ENCODE measurements at places on chromosomes 11 and 22.

- DNase-seq = no peak
These were observed 10.7 kb downstream of the DENND5A start for GRCh38 chr11:9254416-9254815.

DNA sequence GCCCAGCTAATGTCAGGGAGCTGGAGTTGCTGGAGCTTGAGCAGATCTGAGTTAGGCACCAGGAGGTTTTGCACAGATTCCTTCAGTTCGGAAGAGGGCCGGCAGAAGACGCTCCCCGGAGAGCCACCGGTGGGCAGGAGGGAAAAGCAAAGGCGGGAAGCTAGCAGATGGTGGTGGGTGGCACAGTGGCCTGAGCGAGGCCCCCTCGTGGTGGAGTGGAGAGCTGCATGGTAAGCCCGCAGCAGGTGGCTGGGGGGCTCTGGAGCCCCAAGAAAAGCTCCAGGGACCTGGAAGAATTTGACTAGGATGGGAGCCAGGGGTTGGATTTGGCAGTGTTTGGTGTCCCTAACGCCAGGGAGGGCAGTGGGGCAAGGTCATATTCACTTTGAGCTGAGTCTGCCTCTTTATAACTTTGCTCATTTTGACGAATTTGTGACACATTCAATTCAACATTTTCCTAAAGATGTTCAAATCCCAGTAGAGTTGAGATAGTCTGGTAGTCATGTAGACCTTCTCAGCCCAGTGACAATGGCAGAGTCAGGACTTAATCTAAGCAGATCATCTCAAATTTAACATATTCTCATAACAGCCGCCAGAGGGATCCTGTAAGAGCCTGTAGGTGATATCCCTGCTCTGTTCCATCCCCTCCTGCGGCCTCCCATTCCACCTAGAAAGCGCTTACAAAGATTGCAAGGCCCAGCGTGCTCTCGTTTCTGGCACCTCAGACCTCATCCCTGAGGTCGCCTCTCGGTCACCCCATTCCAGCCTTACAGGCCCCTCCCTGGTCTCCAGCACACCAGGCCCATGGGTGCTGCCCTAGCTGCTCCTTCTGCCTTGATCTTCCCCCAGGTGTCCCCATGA lies 57.9 kb downstream of the TRIM29 start:
- DNase-seq = no peak

DNA sequence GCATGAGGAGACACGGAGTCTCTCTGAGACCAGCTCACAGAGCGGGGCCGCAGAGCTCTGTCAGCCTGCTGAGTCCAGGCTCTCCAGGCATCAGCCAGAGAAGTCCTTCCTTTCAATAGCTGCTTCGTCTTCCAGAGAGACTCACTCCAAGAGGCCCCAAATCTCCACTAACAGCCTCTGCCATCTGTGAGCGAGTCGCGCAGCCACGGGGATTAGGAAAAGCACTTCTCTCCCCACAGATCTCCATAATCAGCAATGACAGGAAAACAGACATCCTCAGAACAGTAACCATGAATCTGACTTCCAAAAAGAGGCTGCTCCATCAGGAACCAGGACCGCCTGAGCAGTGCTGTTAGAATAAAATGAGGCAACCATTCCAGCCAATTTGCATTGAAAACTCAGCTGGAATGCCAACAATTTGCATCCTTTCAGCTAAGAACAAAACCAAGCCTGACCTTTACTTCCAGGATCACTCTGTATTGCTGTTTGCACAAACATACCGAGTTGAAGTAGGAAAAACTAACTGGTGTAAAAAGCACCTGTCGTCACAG lies 65.4 kb downstream of the SMCO4 start:
- DNase-seq = no peak

GRCh38 chr11:1628506-1629325 lies 859 bp upstream of the KRTAP5-5 start:
- DNase-seq = peak; percentile 60

GRCh38 chr11:75823415-75823814 lies 8.4 kb downstream of the UVRAG start:
- DNase-seq = no peak

GRCh38 chr22:29917052-29917902 lies 34.3 kb downstream of the MTMR3 start:
- DNase-seq = no peak

DNA sequence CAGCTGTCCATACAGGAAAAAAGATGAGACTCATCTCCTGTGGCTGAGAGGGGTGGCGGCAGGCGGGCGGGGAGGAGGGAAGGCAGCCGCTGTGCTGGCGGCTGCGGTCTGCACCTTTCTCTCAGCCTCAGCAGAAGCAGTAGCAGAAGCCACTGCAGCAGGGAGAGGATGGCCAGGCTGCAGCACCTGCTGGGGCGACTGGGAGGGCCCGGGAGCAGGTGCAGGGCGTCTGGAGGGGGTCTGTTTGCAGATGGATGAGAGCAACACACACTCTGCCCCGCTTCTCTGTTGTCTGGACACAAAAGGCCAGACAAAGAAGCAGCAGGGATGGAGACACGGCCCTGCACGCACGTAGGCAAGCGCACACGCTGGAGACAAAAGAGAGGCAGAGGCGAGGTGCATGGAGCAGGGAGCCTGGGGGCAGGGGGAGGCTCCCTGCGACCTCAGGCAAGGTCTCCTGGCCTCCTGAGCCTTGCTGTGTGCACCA lies 9.3 kb upstream of the MIAT start:
- DNase-seq = no peak

DNA sequence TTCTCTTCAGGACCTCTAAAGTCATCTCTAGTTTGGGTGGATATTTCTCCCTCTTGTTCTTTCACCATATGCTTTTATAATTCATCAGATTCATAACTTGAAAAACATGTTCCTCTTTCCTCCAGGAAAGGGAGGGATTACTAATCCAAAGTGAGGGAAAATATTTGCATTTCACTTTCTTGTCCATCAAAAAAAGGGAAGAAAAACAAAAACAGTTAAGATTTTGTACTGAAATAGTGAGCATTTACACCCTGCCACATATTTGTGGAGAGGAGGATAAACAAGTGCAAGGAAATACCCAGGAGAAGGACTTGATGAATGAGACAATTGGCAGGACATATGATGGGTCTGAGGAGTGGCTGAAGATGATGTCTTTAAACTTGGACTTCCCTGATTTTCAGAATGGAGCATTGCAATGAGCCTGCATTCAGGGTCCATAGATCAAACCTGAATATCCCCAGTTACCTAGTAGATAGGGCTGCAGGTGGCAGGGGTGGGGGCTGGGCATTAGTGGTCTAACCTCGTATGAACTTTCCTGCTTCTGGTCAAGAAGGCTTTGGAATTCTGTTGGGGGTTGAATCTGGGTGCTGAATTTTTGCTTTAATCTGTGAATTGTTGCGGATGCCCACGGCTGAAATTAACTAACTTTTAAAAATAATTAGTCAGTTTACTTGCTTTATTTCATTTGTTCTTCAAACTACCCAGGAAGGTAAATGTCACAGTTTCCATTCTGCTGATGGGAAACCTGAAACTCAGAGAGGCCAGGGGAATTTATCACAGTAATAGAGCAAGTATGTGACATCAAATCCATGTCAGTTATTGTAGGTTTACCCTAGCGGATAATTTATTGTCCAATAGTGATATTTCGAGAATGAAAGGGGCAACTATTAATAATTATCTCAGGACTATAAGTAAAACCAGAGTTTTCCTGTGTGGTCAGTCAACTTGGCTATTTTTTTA lies 36.9 kb upstream of the TMEM123 start:
- DNase-seq = no peak

DNA sequence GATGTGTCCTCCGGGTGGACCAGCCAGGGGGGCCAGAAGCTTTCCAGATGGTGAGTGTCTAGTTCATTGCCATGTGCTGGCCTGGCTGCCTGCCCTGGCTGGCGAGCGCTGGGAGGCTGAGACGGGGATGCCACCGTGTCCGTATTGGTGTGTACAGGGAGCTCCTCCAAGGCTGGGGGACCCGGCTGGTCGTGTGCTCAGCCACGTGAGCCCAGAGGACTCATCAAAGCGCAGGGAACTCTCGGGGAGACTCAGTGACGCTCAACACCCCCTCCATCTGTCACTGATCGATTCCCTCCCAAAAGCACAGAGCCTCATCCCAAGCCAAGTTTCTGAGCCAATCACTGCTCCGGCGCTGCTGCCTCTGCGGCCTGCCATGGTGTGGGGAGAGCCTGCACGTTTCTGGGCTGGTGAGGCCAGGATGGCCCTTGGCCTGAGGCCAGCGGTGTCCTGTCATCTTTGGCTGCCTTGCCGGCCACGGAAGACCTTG lies 423.7 kb downstream of the SHANK2 start:
- peak; percentile 62 for DNase-seq

DNA sequence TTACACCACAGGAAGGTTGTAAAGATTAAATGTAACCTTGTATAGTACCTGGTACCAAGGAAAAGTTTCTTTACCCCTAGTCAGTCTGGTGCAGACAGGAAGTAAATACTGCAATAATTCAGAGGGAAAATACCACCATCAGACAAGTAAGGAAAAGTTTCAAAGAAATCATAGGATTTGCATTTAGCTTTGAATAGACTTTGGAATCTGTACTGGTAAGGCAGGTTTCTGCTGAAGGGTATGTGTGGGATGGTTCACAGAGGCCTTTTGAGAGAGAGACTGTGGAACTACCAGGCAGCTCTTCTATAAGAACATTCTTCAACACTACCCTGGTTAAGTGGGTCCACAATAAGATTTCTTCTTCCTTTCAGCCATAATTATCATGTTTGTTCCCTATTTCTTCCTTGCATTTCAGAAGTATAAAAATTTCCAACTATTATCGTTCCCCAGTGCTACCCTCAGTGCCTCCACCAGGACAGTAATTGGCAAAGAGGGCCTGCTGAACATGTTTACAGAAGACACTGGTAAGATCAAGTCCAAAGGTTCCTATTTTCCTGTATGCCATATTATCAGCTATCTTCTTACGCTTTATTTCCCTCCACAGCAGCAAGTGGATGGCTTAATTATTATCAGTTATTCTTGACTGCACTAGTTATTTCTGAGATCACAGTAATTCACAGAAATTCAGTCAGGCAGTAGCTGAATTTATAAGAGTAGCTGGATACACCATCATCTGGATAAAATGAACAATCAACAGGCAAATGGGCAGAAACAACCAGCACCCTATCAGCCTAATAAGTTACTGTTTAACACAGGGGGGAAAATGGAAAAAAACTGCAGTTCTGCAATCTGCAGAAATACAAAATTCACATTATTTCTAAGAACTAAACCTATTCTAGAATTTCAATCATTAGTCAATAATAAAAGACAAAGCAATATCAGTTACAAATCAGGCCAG lies 48.5 kb downstream of the PITPNB start:
- no peak for DNase-seq

DNA sequence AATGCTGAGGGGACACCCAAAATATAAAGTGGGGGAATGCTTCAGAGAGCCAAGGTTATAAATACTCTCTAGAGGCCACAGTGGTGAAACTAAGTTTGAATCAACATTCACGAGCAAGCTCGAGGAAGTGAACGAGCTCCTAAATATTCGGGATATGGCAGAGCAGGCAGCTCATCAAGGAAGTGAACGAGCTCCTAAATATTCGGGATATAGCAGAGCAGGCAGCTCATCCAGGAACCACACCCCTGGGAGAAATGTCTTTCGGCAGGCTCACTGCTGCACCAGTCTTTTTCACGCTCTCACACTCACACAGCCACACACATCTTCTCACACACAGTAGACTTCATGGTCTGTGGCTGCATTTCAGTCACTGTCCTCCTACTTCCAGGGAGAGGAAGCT lies 787.5 kb downstream of the OPCML start:
- DNase-seq = no peak

- DNase-seq = peak; percentile 88
These were observed 34.4 kb upstream of the SUSD2 start for GRCh38 chr22:24146791-24147353.

GRCh38 chr11:114522818-114523217 lies 36.9 kb downstream of the NXPE1 start:
- no peak for DNase-seq

- DNase-seq = no peak
These were observed 64.8 kb downstream of the PRR5L start for GRCh38 chr11:36360826-36361415.

GRCh38 chr11:128859563-128860441 lies 7.3 kb downstream of the KCNJ1 start:
- peak; percentile 72 for DNase-seq

DNA sequence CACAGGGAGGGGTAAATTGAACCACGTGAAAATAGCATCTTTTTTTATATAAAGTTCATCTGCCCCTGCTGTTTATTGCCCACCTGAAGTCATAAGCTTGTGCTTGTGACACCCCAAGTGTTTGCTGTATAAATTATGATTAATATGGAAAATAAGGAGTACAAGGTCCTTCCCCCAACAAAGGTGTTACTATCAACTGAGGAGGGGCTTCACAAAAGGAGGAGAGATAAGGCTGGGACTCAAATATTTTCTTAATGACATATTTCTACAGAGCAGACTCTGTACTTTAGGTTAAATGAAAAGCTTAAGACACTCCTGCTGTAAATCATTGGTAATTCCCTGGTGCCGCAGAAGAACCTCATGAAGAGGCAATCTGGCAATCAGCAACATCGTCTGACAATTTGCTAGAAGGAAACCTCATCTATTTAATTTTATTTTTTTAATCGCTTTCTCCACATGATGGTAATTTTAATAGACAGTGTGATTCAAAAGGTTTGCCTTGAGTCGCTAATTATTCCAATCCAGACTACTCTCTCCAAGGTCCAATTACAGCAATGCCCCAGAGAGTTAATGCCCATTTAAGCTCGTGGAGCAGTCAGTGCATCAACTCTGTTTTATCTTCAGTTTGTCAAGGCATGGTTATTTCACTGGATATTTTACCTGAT lies 1432.4 kb downstream of the FAM181B start:
- DNase-seq = no peak

DNA sequence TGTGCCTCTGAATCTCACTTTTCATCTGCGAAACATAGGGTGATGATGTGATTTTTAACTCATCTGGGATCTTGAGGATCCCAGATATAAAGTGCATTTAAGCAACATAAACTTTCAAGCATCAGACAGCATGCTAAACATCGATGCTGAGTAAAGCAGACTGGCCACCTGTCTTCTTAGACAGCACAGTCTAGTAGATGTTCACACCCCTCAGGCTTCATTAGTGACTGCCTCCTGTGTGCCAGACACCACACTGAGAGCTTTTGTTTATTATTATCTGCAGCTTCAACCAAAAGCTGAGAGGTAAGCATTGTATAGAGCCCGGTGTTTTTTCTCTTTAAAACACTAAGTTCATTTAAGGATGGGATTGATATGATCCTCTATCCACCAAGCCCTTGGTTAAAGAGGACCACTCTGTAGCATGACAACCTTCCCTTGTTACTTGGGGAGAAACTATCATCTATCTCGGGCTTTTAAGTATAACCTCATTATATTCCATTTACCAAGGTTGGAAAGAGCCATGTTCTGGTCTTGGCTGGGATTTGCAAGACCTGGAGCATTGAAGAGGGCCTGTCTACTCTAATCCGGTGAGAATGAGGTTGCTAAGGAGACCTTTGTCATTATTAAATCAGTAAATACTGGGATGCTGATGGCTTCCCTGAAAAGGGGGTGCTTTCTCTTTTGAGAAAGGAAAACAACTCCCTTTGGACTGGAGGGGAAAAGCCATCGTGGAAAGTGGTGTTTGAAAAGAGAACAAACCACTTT lies 114.2 kb upstream of the SEZ6L start:
- no peak for DNase-seq

DNA sequence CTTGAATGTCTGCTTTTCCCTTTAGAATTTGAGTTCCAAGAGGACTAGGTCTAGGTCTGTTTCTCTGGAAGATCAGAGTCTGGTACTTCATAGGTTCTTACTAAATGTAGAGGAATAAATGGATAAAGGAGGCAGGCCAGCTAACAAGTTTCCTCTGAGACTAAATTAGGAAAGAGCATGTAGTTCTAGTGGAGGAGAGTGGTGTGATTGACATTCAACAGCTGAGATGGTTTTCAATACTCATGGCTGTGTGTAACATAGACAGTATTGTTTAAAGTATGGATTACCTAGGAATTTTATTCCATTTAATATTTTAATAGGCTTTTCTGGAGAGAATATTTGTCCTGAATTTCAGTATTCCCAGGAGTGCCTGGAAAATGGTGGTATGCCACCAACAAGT lies 364.7 kb downstream of the METTL15 start:
- DNase-seq = no peak

All from right hindlimb (tissue), 1 donor.